ENCODE measurements at places on chromosomes 3 and 15.

- DNase-seq = peak; percentile 60
These were observed 90.1 kb upstream of the BHLHE40 start for GRCh38 chr3:4888913-4889846.

- peak; percentile 95 for DNase-seq
These were observed at the start of gene MTFMT for GRCh38 chr15:65028921-65029735. TSS of gene MTFMT (minus strand) at chr15:65029639. CDS start at chr15:65029613, 26 bp downstream.

DNA sequence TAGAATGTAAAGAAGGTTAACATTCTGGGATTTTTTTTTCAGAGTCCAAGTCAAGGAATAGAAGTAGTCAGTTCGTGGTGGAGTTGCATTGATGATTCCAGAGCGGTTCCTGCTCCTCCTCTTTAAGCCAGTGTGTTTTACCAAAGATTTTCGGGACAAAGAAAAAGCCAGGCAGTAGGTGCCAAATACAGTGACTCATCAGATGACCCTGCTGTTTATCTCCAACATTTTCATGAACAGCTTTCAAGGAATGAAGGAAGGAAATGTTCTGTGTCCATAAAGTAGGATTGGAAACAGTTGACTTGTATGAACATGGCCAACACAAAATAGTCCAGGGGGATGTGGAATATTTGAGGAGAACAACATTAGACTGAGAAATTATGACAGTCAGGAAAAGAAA lies 142.4 kb upstream of the TMC3 start:
- DNase-seq = no peak

DNA sequence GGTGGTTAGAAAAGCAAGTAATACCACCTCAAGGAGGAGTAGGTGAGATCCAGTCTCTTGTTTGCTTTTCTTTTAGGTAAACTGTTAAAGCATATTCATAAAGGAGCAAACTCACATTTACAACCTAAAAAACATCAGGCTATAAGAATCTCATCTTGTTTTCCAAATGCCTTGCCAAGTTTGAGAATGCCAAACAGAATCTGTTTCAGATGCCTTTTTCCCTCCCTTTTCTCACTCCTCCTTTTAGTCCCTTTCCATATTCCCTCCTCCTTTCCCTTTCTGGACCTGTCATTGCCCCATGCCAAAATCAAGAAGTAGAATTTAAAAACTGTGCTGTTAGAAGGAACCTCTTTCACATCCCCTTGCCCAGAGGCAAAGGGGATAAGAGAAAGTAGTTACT lies 140.3 kb downstream of the ARPP21 start:
- DNase-seq = no peak

- DNase-seq = no peak
These were observed 280.5 kb downstream of the GAP43 start for GRCh38 chr3:115903843-115904242.

DNA sequence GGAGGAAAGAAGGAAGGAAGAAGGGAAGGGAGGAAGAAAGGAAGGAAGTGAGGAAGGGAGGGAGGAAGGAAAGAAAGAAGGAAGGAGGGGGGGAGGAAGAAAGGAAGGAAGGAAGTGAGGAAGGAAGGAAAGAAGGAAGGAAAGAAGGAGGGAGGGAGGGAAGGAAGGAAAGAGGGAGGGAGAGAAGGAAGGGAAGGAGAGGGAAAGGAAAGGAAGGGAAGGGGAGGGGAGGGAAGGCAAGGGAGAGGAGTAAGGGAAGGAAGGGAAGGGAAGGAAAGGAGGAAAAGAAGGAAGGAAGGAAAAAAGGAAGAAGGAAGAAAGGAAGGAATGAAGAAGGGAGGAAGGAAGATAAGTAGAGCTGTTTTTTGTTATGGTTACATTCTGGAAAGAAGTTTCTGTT lies 141.2 kb downstream of the LRRC3B start:
- no peak for DNase-seq

DNA sequence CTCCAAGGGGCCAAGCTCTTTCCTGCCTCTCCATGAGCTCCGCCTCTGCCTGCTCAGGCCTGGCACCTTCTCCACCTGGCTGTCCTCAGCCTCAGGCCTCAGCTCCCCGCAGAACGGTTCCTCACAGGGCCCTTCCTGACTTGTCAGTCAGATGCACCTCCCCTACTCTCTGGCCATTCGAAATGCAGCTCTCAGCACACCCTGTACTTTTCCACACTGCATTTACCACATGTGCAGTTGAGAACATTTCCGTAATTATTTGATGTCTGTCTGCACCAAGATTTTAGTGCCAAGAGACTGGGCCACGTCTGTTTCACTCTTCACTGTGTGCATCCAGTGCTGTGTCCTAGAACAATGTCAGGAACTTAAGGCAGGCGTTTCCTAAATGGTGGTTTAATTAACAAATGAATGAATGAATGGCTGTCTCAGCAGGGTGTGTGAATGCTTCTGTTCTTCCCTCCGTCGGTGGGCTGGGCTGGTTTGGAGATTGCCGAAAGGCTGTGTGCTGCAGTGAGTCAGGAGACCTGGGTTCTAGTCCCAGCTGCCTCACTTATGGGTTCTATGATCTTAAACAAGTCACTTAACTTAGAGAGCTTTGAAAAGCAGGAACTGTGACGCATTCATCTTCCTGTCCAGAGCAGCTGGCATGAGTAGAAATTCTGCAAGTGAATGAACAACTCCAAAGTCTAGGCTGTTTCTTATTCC lies 5.4 kb downstream of the MUC4 start:
- no peak for DNase-seq

GRCh38 chr3:162738784-162739183 lies 1242.2 kb downstream of the OTOL1 start:
- DNase-seq = no peak

- no peak for DNase-seq
These were observed 41.3 kb downstream of the GLDN start for GRCh38 chr15:51382787-51383186.

DNA sequence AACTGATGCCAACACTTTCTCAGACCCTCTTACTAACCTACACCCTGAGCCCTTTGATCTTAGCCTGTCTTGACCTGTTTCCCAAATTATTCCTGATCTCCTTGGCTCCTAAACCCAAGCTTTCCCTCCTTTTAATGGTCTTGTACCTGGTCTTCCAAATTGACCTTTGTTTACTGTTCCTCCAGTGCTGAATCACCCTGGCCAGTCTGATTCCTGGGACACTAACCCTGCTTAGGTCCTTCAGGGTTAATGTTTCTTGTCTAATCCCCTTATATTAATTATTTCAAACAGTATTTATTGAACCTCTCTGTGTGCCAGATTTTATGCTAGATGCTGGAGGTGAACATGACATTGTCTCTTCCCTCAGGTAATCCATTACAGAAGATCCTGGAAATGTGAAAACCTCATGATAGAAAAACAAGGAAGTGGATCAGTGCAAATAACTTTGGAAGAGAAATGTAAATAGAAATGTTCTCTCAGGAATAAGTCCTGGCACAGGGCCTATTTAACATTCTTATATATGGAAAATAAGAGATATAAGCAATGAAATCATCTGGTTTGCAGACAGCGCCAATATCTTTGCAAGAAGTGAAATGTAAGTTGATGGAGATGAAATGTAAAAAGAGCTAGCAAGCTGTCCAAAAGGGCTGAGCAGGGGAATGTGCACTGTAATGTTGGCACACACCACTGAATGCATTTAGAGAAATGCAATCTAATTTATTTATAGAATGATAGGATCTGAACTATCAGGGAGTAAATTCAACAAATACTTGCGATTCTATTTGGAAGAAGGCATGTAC lies 20.7 kb downstream of the HGD start:
- no peak for DNase-seq

DNA sequence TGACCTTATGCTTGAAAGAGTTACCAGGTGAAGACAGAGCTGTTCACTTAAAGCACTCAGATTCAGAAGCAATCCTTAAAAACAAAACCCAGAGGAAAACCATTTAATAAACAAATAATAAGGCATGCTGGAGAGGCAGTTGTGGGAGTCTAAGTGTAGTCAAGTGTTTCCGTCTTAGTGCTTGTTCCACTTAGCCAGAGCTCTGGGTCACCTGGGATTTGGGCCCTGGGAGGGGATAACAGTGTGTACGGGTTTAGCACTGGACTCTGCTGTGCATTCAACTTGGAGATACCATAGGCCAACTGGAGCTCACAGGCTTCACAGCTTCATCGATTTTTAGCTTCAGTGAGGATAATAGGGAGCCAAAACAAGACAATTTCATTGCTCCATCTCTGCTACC lies 444.6 kb downstream of the CNTN4 start:
- DNase-seq = no peak

- DNase-seq = no peak
These were observed 22.3 kb downstream of the CTSH start for GRCh38 chr15:78922527-78922926.

DNA sequence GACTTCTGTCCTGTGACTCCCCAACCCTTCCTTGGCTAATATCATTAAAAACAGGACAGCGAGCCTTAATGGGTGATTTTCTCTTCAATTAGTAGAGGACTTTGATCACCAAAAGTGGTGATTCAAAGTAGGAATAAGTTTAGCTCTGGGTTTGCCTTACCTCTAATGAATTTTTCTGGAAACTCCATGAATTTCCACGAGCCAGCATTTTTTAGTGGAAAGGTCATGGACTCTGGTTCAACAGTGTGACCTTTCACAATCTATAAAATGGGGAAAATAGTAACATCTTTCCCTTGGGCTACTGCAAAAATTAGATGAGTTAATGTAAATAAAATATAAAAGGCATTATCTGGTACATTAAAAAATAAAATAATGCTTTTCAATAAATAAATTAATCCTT lies 417.8 kb upstream of the NR2F2 start:
- no peak for DNase-seq

GRCh38 chr15:25870938-25871337 lies 7.8 kb upstream of the ATP10A start:
- no peak for DNase-seq

DNA sequence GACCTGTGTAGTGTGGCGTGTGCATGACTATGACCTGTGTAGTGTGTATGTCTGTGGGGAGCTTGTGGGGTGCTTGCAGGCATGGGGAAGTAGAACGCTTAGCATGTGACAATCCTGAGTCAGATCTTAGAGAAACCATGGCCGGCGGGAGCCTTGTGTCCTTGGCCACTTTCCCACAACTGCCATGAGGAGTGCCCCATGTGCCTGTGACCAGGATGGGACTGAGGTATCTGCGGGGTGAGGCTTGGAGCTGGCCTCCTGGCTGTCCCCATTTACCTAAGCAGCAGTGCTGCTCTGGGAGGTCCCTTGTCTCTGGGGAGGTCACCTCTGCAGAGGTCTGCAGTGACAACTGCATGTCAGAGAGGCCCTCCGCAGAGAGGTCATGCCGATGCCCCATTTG lies 23.6 kb downstream of the TRPM1 start:
- DNase-seq = no peak

All from activated CD8-positive, alpha-beta T cell treated with anti-CD3 and anti-CD28 coated beads, Interleukin-2, amount 10 ng/mL, durations not matched to agents 7 days and 5 days (primary cell).